Renal pelvis (tissue), 12 donors: ENCODE measurements at places on chromosomes 1 and 21.

DNA sequence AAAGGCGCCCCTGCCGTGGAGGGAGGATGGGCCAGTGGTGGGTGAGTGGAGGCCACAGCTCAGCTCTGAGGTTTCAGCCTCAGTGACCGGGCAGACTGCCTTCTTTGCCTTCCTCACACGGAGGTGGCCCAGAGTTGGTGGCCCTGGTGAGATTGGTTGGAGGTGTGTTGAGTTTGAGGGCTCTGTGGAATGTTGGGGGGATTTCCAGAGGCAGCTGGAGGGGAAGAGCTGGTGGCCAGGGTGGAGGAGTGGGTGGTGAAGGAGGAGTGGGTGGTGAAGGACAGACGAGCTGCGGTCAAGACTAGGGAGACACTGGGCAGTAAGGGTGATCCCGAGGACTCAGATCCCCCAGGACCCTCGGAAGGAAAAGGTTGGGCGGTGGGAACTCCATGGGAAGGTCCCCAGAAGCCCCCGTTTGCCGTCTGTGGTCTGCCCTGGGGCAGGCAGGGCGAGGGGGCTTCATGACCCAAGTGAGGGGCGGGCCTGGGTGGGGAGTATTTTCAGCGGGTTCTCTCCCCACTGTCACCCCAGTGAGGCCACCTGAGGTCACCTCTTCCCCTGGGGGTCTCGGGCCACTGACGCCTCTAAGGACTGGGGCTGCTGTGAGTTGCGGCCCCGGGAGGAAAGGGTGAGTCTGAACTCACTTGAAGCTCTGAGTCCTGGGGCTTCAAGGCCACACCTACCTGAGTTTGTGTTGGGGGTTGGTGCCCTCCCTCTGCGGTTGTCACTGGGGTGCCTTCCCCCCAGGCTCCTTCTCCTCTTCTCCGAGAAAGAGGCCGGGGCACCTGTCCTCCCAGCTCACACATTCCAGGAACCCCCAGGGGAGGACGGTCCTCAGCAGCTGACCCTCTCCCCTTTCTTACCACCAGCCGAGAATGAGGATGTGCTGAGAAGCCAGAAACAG lies 22.7 kb upstream of the PIK3CD start:
- DNase-seq: no peak

GRCh38 chr21:31526040-31526439 lies 133.5 kb upstream of the SOD1 start:
- DNase-seq: no peak

GRCh38 chr1:54485416-54485815 lies 62.6 kb upstream of the ACOT11 start:
- no peak for DNase-seq

GRCh38 chr1:209641832-209642172 lies 10.4 kb downstream of the LAMB3 start:
- DNase-seq: peak; percentile 84

GRCh38 chr21:30044447-30045064 lies 104.8 kb upstream of the GRIK1 start:
- DNase-seq: peak; percentile 16

GRCh38 chr1:181119093-181119989 lies 30.8 kb downstream of the IER5 start:
- DNase-seq: no peak

DNA sequence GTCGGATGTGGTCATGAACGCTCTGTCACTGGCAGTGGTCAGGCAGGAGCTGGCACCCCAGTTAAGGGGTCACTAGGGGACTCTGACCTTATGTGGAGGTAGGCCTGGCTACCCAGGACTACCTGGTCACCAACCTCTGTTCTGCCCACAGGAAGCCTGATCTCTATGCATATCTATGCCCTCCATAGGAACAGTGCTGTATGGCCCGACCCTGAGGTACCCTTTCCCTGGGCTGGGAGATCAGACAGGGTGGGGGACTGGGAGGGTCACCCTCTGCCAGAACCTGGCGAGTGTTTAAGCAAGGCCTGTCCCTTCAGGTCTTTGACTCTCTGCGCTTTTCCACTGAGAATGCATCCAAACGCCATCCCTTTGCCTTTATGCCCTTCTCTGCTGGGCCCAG lies 19.0 kb downstream of the CYP4B1 start:
- no peak for DNase-seq

- DNase-seq: no peak
These were observed 60.8 kb downstream of the TSEN15 start for GRCh38 chr1:184112176-184112948.

- DNase-seq: no peak
These were observed 123.6 kb downstream of the XCL2 start for GRCh38 chr1:168420177-168420576.

DNA sequence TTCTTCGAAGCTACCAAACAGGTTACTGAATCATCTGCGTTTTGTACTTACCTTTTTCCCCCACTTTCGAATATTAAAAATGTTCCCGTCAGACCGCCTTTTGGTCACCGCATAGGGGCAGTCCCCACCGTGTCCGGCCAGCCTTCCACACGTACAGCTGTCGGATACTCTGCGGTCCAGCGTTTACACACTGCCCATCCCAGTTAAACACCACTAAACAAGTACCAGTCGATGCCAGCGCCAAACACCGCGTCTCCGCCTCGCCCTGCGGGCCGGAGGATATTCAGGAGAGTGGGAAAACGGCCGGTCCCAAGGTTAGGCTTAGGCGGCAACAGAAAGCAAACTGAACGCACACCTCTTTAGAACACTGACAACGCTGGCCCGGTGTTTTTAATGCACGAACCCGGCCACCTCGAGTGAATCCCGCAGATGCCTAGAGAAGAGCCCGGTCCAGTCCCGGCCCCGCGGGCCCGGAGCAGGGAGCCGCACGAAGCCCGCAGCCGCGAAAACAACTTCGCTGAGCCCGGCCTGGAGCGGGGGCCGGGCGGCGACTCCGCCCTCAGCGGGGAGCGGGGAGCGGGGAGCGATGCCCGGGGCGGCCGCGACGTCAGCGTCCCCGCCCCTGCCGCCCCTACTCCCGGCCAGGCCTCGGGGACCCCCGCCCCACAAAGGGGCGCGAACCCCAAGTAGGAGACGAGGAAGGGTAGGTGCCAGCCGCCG lies 730 bp upstream of the PHF13 start:
- peak; percentile 46 for DNase-seq

GRCh38 chr1:225611537-225612223 lies 41.2 kb downstream of the ENAH start:
- DNase-seq: no peak

- DNase-seq: peak; percentile 73
These were observed 8.7 kb downstream of the UBE2G2 start for GRCh38 chr21:44792702-44793591.
